ENCODE measurements at places on chromosomes 2 and 18. TPM values are rescaled to one million over a fixed set of nuclear protein-coding genes. Genes with fewer than 3 reads are reported as not detected.

PJVK gene
- 3.2 TPM for total RNA-seq

REG3G gene
- not detected for total RNA-seq

NAT8 gene
- total RNA-seq, result not detected

ST8SIA5 gene
- total RNA-seq, result not detected

Data from transverse colon (tissue), 4 donors.